ENCODE measurements at places on chromosomes 7 and 10. TPM values are rescaled to one million over a fixed set of nuclear protein-coding genes. Genes with fewer than 3 reads are reported as not detected.
A peak's percentile ranks its signal among the peaks of the same experiment; 100 is the strongest.

GRCh38 chr7:47651355-47652317, 69.7 kb upstream of the TNS3 start:
- H3K36me3 ChIP-seq = no peaks in the 10 kb centered on the region
- H3K27me3 ChIP-seq = no peaks in the 10 kb centered on the region
- DNase-seq = no peak
- H3K27ac ChIP-seq = no peak overlapping the region
- no peak overlapping the region for H3K4me3 ChIP-seq

- no peaks in the 10 kb centered on the region for H3K27me3 ChIP-seq
- H3K4me1 ChIP-seq = peaks cover 11% of the 10 kb centered on the region
- DNase-seq = no peak
- H3K27ac ChIP-seq = no peak overlapping the region
Measured at GRCh38 chr7:33195264-33195663, 65.9 kb downstream of the BBS9 start.

- peaks cover 17% of the 10 kb centered on the region for H3K27me3 ChIP-seq
- H3K4me1 ChIP-seq = peaks cover 29% of the 10 kb centered on the region
- peak overlapping the region; percentile 71 for H3K4me3 ChIP-seq
Measured at GRCh38 chr7:516606-517456, 2.8 kb downstream of the PDGFA start.

GRCh38 chr10:87671139-87671815, 11.6 kb downstream of the PAPSS2 start:
- H3K4me3 ChIP-seq = no peak overlapping the region
- H3K4me1 ChIP-seq = peaks cover 16% of the 10 kb centered on the region
- H3K27me3 ChIP-seq = no peaks in the 10 kb centered on the region
- DNase-seq = no peak

DNA sequence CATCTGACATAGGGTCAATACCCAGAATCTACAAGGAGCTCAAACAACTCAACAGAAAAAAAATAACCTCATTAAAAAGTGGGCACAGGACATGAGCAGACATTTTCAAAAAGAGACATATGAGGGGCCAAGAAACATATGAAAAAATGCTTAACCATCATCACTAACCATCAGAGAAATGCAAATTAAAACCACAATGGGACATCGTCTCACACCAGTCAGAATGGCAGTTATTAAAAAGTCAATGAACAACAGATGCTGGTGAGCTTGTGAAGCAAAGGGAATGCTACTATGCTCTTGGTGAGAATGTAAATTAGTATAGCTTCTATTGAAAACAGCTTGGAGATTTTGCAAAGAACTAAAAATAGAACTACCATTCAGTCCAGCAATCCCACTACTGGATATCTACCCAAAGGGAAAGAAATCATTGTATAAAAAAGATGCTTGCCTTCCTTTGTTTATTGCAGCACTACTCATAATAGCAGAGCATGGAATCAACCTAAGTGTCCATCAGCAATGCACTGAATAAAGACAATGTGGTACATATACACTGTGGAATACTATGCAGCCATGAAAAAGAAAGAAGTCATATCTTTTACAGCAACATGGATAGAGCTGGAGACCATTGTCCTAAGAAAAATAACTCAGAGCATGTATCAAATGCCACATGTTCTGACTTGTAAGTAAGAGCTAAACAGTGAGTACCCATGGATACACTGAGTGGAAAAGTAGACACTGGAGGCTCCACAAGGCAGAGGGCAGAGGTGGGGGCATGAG, 139.8 kb downstream of the ADARB2 start:
- H3K4me1 ChIP-seq = no peaks in the 10 kb centered on the region
- no peak overlapping the region for H3K27ac ChIP-seq
- DNase-seq = no peak
- no peaks in the 10 kb centered on the region for H3K27me3 ChIP-seq
- H3K36me3 ChIP-seq = no peaks in the 10 kb centered on the region
- no peak overlapping the region for H3K4me3 ChIP-seq

- DNase-seq = no peak
- H3K27me3 ChIP-seq = no peaks in the 10 kb centered on the region
- H3K4me1 ChIP-seq = peaks cover 3% of the 10 kb centered on the region
- H3K27ac ChIP-seq = no peak overlapping the region
Measured at GRCh38 chr10:133388973-133389818, 4.8 kb upstream of the MTG1 start.

GRCh38 chr7:124943472-124943871, 13.8 kb upstream of the POT1 start:
- no peak overlapping the region for H3K27ac ChIP-seq
- peaks cover 3% of the 10 kb centered on the region for H3K4me1 ChIP-seq
- 0 out of 2 replicates have a peak, but pooled peaks cover 5% of the 10 kb centered on the region for H3K36me3 ChIP-seq
- DNase-seq = no peak
- H3K4me3 ChIP-seq = no peak overlapping the region

DNA sequence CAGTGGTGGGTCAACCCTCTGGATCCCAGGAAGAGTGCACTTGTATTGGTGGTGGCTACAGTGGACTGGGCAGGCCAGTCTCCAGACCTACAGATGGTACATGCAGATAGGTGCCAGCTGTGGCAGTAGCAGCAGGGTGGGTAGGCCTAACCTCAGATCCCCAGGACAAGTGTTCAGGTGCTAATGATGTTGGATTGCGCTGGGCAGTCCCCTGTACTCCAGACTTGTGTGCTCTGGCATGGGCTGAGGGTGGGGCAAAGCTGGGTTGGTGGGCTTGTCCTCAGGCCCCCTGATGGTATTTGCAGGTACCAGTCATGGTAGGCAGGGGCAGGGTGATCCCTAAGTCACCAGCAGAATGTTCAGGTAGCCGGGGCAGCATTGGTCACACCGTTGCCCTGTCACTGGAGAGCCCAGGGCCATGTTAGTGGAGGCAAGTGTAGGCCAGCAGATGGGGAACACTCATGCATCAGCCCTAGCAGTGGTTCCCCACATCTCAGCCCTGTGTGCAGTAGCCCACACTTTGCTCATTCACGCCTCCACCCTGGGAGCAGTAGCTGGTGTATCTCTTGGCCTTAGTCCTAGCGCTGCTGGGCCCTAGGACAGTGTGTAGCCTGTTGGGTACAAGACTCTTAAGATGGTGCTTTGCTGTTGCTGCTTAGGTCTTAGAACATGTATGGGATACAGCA, 171.3 kb downstream of the MLLT10 start:
- no peak for DNase-seq
- H3K4me1 ChIP-seq = peaks cover 21% of the 10 kb centered on the region
- H3K27ac ChIP-seq = no peak overlapping the region
- no peak overlapping the region for H3K4me3 ChIP-seq

GRCh38 chr10:69279110-69279509, 814 bp downstream of the HK1 start:
- H3K4me3 ChIP-seq = no peak overlapping the region
- peaks cover 16% of the 10 kb centered on the region for H3K4me1 ChIP-seq
- peaks cover 9% of the 10 kb centered on the region for H3K27me3 ChIP-seq
- no peak for DNase-seq

- H3K36me3 ChIP-seq = no peaks in the 10 kb centered on the region
- peaks cover 55% of the 10 kb centered on the region for H3K27me3 ChIP-seq
- DNase-seq = no peak
- peaks cover 4% of the 10 kb centered on the region for H3K4me1 ChIP-seq
- H3K27ac ChIP-seq = no peak overlapping the region
- peak overlapping the region; percentile 67 for H3K4me3 ChIP-seq
Measured at GRCh38 chr7:44310221-44310848, 15.1 kb downstream of the CAMK2B start.

GRCh38 chr7:109834851-109835250, 1256.1 kb upstream of the LRRN3 start:
- H3K36me3 ChIP-seq = peaks cover 3% of the 10 kb centered on the region
- H3K4me3 ChIP-seq = no peak overlapping the region
- H3K27ac ChIP-seq = no peak overlapping the region
- H3K27me3 ChIP-seq = no peaks in the 10 kb centered on the region

GRCh38 chr7:148581624-148582023, 8.9 kb upstream of the C7orf33 start:
- no peaks in the 10 kb centered on the region for H3K36me3 ChIP-seq
- no peaks in the 10 kb centered on the region for H3K4me1 ChIP-seq
- H3K4me3 ChIP-seq = no peak overlapping the region

- DNase-seq = no peak
- no peaks in the 10 kb centered on the region for H3K27me3 ChIP-seq
- peaks cover 26% of the 10 kb centered on the region for H3K4me1 ChIP-seq
Measured at GRCh38 chr7:23472956-23473843, 2.9 kb upstream of the IGF2BP3 start.

DNA sequence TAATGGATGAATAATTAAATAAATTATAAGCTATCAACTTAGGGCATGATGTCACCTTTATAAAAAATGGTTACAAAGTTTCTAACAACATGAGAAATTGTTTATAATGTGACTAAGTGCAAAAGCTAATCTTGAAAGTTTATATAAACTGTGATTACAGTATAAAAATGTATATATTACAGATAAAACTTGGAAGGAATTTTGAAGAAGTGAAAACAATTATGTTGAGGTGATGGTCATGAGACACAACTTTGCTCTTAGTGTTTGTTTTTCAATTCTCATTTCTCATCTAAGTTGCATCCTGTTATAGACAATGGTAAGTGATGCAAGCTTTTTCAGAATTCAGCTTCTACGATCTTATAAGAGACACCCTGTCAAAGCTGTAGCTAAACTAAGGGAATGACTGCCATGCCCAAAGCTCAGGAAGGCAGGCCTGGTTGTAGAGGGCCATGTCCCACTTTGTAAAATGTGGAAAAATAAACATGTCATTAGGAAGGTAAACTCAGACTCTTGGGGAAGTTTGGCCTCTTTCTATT, 23.9 kb downstream of the MACC1 start:
- peaks cover 28% of the 10 kb centered on the region for H3K4me1 ChIP-seq
- H3K27ac ChIP-seq = no peak overlapping the region
- no peak overlapping the region for H3K4me3 ChIP-seq
- no peaks in the 10 kb centered on the region for H3K27me3 ChIP-seq
- peaks cover 10% of the 10 kb centered on the region for H3K36me3 ChIP-seq

GRCh38 chr7:66326501-66327215, 121.5 kb downstream of the TPST1 start:
- H3K4me1 ChIP-seq = 0 out of 2 replicates have a peak, but pooled peaks cover 4% of the 10 kb centered on the region
- no peaks in the 10 kb centered on the region for H3K27me3 ChIP-seq
- no peak for DNase-seq

DNA sequence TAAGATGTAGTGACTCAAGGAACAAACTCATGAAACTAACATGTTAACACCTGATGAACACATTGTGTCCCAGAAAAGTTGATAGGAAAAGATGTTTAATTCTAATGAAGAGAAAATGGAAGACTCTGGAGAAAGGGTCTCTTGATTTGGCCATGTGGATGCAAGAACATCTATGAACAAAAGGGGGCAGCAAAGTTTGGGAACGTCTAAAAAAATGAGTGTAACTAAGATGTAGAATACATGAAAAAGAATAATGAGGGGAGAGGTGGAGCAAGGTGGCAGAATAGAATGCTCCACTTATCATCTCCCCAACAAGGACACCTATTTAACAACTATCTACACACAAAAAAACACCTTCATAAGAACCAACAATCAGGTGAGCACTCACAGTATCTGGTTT, 805.1 kb downstream of the TNS3 start:
- no peak for DNase-seq
- peaks cover 2% of the 10 kb centered on the region for H3K36me3 ChIP-seq
- H3K27me3 ChIP-seq = no peaks in the 10 kb centered on the region
- H3K4me3 ChIP-seq = no peak overlapping the region
- H3K4me1 ChIP-seq = peaks cover 8% of the 10 kb centered on the region

GRCh38 chr10:111475720-111476119, 398.9 kb downstream of the ADRA2A start:
- DNase-seq = no peak
- H3K4me1 ChIP-seq = peaks cover 27% of the 10 kb centered on the region
- no peak overlapping the region for H3K27ac ChIP-seq
- H3K4me3 ChIP-seq = no peak overlapping the region
- no peaks in the 10 kb centered on the region for H3K27me3 ChIP-seq
- no peaks in the 10 kb centered on the region for H3K36me3 ChIP-seq

DNA sequence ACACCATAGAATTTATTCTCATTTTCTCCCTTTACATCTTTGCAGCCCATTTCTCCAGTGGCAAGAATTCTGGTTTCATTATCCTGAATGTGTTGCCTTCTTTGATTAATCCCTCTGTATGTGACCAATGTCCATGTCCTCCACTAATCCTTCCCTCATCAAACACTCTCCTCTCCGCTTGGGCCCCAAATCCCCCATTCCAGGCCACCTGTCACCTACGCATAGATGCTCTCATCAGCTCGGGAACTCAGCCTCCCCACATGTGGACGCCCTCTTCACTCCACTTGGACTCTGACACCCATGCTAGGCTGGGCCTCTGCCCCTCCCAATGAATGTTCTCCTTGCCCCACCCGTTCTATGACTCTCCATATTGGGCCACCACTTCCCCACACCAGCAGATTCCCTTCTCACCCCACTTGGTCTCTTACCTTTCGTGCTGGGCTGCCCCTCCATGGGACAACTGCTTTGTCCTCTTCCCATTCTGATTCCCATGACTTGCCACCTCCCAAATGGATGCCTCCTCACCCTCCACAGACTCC, 18.7 kb upstream of the RBM20 start:
- peaks cover 7% of the 10 kb centered on the region for H3K4me1 ChIP-seq
- DNase-seq = no peak
- no peaks in the 10 kb centered on the region for H3K36me3 ChIP-seq
- H3K27ac ChIP-seq = no peak overlapping the region
- H3K4me3 ChIP-seq = no peak overlapping the region

DNA sequence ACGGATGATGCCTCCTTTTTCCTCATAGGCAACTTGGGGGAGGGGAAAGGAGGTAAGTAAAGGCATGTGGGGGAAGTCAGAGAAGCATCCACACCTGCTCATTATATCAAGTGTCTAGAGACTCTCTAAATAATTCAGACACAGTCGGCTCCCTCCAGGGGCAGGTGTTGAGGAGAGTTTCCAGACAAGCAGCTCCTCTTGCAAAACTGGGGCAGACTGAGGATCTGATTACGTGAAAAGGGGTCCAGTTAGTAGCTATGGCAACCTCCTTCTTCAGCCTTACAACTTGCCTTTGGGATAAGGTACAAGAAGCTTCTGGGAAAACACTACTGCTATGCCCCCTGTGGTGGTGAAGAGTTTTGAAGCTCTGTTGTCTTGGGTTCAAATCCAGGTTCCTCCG, 39.0 kb upstream of the SORBS1 start:
- H3K4me3 ChIP-seq = no peak overlapping the region
- H3K36me3 ChIP-seq = no peaks in the 10 kb centered on the region
- no peak overlapping the region for H3K27ac ChIP-seq
- peaks cover 14% of the 10 kb centered on the region for H3K4me1 ChIP-seq
- DNase-seq = no peak

GRCh38 chr10:128178302-128178958, 52.2 kb upstream of the MKI67 start:
- no peak overlapping the region for H3K27ac ChIP-seq
- no peak overlapping the region for H3K4me3 ChIP-seq
- H3K27me3 ChIP-seq = no peaks in the 10 kb centered on the region
- H3K4me1 ChIP-seq = peaks cover 13% of the 10 kb centered on the region

TFEC gene
- total RNA-seq = 0.17 TPM

VSTM4 gene
- 0.71 TPM for total RNA-seq

LRIT2 gene
- total RNA-seq = not detected

NEUROG3 gene
- 2.0 TPM for total RNA-seq

STEAP2 gene
- total RNA-seq = 17.0 TPM

EFCAB10 gene
- 3.2 TPM for total RNA-seq

CHST15 gene
- 7.9 TPM for total RNA-seq

ADK gene
- 32.5 TPM for total RNA-seq

LRIT1 gene
- not detected for total RNA-seq

GPR26 gene
- total RNA-seq = 0.05 TPM

NPC1L1 gene
- total RNA-seq = 0.16 TPM

TAC1 gene
- 0.42 TPM for total RNA-seq

XRCC2 gene
- 21.2 TPM for total RNA-seq

PROSER2 gene
- total RNA-seq = 7.3 TPM

THSD7A gene
- total RNA-seq = 0.68 TPM
